Left kidney (tissue), 8 donors: ENCODE measurements at places on chromosomes 4 and X. TPM values are rescaled to one million over a fixed set of nuclear protein-coding genes. Genes with fewer than 3 reads are reported as not detected.

AWAT2 gene
- polyA plus RNA-seq = not detected

SOX3 gene
- polyA plus RNA-seq = not detected

MAP7D2 gene
- 5.1 TPM for polyA plus RNA-seq

DNA sequence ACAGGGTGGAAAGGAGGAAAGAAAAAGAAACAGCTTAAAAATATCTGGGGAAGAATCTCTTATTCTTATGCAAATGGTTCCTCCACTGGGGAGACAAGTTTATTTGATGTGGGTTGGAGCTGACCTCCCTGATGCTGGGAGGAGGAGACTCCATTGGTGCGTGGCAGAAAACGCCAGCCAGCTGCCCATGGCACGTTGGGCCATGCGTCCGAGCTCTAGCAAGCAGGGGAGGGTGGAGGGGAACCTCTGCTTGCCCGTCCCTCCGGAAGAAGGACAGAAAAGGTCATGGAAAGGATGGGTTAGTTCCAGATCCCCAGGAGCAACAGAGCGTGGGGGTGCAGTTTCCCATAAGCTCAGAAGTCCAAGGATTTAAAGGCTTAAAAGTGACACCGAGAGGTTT lies 210.4 kb downstream of the KLHL4 start:
- DNase-seq = no peak

DNA sequence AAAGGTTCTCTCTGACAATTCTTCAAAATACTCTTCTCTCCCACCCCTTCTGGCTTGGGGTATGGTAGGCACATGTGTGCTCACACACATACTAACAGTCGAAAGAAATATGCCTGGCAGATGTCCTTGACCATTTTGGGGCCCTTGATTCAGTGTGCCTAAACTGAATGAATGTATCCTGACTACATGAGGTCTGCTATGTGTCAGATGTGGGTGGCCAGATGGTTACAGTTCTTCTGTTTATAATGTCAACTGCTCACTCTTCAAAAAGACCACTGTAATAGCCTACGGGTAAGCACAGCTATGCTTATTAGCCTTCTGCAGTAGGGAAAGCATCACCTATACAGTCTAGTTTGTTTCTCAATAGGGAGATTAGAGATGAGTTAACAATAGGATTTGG lies 63.7 kb upstream of the VEGFC start:
- DNase-seq = no peak

GRCh38 chrX:137071596-137071995 lies 37.8 kb upstream of the GPR101 start:
- no peak for DNase-seq

DNA sequence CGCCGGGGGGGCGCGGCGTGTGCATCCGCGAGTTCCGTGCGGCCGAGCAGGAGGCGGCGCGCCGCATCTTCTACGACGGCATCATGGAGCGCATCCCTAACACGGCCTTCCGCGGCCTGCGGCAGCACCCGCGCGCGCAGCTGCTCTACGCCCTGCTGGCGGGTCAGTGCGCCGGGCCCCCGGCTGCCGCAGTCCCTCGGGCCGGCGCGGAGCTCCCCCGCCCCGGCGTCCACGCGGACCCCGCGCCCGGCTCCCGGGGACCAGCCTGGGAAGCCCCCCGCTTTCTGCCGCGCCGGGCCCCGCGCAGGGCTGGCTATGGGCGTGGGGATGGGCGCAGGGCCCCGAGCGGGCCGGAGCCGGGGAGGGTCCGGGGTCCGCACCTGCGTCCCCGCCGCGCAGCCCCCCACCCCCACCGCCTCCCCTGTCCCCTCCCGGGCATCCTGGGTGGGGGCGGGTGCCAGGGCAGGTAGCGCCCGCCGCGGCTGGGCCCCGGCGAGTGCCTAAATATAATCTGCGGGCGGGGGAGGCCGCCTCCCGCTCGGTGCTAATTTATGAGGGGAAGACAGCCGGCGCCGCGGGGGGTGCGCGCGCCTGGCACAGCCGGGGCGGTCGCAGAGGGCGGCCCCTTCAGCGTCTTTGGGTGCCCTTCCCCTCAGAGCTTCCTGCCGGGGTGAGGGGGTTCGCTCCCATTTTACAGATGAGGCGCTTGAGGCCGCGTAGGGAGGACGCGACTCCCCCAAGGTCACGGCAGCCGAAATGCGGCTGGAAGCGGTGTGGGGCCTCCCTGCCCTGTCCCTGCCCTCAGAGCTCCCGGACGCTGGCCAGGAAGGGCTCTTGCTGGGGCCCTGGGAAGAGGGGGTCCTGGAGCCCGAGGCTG lies 837 bp downstream of the NAT8L start:
- no peak for DNase-seq

- DNase-seq = no peak
These were observed 110.2 kb upstream of the PRDX4 start for GRCh38 chrX:23557070-23557469.

DNA sequence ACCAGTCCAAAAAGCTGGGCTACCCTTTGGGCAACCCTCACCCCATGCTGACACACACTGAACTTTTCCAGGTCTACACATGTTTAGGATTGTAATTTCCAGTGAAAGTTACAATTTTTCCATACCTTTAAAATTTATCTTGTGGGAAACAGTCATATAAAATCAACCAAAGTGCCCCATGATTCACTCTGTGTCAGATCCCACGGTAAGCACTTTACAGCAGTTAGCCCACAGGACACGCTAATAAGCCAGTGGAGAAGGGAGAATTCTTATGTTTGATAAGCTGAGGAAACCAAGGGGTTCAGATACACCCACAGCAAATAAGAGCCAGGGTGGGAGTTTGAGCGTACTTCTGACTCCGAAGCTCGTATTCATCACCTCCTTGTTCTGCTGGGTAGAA lies 72.4 kb upstream of the TBL1X start:
- DNase-seq = no peak

DNA sequence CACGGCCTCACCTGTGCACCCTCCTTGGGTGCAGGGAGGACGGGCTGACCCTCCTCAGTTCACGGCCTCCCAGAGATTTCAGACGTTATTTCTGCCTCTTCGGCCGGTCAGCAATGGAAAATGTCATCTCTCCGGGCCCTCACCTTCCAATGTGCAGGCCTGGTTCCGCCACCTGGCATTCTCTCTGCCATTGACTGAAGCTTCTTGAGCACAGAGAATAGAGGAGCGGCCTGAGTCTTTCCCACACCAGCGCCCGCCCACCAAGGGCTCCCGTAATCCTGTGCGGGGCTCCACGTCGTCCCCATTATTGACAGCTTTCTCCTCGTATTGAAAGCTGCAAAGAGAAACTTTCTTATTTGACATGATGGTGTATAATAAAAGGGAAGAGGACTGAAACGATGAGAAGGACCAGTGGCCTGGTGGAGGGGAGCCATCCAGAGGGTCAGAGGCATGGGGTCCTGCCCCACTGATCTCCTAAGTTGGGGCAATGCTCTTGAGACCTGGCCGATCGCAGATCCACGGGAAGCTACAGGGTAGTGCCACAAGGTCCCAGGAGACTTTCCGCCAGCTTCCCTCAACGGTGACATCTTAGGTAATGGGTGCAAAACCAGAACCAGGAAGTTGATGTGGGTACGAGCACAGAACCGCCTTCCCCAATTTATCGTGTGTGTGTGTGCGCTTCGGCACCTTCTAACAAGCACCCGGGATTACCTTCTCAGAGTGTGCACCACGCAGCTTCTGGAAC lies 20.6 kb downstream of the HTRA3 start:
- no peak for DNase-seq

DNA sequence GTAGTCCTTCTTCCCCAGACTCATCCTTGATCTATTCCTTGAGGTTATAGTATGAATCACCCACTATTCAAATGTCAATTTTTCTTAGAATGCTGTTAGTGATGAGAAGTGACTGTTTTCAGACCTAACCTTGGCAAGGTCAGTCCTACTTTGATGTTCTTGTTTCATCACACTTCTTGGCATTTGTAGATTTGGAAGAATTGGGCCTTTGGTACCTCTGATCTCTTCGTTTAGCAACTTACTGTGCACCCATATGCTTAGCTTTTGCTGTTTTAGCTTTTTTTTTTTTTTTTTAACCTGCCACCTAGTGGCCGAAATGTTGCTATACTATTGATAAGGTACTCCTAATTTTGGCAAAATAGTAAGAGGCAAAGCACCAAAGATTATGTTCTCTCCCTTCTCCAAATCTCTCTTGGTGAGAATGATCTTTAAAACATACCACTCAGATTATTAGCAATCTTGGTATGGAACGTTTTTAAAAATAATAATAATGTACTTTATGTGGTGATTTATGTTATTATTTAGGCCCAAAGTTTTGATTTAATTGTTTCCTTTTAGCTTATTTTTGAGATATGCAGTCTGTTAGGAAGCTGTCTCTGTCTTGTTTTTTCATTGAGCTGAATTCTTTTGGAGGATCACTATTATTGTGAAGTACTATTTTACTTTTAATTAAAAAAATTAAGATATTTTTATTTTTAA lies 16.6 kb downstream of the DCK start:
- peak; percentile 38 for DNase-seq

DNA sequence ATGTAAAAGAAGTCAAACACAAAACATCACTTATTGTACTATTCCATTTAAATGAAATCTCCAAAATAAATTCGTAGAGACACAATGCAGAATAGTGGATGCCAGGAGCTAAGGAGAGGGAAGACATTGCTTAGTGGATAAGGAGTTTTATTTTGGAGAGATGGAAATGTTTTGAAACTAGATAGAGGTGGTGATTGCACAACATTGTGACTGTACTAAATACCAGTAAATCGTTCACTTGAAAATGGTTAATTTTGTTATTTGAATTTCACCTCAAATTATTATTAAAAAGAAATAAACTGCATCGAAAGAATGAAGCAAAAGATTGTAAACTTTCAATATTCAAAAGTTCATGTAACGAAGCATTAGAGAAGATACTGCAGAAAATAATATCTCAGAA lies 9.7 kb upstream of the ACSL4 start:
- no peak for DNase-seq

GRCh38 chr4:23782778-23783437 lies 106.9 kb downstream of the PPARGC1A start:
- DNase-seq = no peak

GRCh38 chr4:147101678-147102077 lies 156.0 kb upstream of the TTC29 start:
- no peak for DNase-seq

DNA sequence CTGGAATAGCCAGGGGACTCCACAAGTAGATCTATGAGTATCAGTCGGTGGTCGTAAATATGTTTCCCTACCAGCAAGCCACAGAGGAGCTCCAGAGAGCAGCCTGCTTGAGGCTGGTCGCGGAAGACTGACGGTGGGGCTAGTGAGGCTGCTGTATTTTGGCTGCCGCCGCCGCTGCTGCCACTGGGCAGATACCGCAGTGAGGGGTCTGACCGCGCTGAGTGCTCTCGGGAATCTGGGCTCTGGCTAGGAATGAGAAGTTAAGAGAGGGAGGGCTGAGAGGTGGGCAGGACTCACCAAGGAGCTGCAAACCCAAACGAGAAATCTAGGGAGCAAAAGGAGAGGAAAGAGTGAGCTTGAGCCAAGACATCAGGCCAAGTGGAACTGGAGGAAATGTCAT lies at the start of gene EXOC1L:
Gene EXOC1L (plus strand): TSS at position 157 of the 400 bp plus-strand sequence. CDS start 237 bp downstream, at position 394.
- DNase-seq = peak; percentile 22

DNA sequence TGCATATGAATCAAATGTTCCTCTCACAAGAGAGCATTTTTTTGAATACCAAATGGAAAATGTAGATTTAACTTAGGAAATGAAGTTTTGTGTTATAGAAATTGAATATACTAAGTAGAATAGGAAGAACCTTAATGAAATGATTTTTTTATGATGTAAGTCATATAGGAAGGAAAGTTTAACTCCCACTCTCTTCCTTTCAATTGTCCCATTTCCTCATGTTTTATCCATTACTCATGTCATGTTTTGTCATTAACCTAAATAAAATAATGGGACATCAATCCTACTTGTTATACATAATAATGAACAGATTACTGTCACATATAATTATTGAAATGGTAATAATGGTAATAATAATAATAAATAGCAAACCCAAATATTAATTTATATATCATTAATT lies 22.7 kb upstream of the SRD5A3 start:
- no peak for DNase-seq

DNA sequence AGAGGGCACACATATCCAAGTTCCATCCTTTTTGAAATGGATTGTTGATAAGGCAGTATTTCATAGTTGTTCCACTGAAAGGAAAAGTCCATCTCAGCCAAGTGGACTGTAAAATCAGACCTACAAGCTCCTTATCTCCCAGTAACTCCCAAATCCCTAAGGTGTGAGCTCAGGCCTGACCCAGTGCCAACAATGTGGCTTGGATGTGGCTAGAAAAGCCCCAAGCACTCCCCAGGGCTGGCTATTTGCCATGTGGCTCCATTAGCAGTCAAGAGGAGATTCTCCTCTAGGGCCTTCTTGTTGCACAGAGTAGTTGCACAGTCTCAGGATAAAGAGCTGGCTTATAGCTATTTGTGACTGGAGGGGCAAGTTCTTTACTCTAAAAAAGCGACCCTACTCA lies 25.0 kb upstream of the DGKK start:
- DNase-seq = no peak

- DNase-seq = no peak
These were observed 333.2 kb downstream of the ARHGAP10 start for GRCh38 chr4:148065075-148065474.

- DNase-seq = no peak
These were observed at the start of gene DLG3 for GRCh38 chrX:70444326-70444945. Gene DLG3 (plus strand): TSS chrX:70444835. CDS start chrX:70445202, 367 bp downstream.

DNA sequence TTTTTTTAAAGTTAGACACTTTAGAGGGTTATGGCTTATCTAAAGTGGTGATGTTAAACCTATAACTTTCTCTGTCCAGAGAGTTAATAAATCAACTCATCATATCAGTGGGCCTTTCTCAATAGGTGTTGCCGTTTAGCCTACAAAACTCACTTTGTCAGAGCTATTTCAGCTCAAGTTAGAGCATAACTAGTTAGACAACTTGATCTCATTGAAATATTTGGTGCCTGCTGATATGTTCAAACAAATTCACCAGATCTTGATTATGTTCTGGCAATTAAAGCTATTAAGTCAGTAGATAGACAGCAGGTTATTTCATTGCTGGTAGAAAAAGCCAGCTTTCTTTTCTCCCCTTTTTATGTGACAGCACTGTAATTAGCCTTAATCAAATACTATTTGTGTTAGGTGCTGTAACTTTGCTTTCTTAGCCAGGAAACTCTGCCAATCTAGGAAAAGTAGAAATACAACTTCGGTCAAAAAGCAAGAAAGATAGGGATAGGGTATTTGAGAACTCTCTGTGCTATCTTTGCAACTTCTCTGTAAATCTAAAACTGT lies 191.8 kb downstream of the MAML3 start:
- DNase-seq = no peak

DNA sequence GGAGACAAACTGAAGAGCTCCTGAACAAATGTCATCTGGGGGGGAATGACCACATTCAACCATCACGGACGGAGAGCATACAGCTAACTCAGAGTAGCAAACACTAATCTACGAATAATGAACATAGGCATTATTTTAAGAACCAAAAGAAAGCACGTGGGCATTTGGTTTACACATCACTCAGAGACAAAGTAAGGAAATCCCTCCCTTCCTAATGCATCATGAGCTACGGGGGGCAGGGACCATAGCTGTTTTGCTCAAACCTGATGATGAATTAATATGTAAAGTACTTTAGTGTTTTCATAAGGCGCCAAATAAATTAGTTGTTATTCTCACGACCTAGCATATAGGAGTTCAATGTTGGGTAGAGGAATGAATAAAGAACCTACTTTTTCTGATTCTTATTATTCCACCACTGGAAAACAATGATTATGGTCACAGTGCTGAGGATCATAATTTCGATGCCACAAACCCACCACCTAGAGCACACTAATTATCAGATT lies 11.7 kb upstream of the TMEM156 start:
- no peak for DNase-seq
